ENCODE measurements at places on chromosomes 6 and 20.

DNA sequence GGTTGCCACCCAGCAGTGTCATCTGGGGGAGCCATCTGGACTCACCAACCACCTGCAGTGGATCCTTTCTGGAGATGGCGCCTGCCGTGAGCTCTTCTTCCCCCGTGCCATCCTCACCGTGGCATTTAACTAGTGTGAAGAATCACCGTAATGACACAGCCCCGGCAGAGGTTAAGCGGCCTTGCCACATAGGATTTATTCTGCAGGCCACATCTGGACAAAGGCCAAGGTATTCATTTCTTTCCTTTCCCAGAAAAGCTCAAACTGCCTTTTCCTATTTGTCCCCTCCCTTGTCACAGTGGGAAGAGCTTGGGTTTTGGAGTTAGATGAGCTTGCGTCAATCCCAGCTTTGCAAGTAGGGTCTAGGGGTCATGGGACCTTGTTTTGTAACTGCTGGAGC is 88.4 kb downstream of the PXDC1 start:
- DNase-seq = no peak

GRCh38 chr20:63321148-63321831 is 28.3 kb downstream of the COL20A1 start:
- no peak for DNase-seq

- DNase-seq = no peak
Observed at GRCh38 chr6:157232161-157232895, 91.0 kb downstream of the TMEM242 start.

DNA sequence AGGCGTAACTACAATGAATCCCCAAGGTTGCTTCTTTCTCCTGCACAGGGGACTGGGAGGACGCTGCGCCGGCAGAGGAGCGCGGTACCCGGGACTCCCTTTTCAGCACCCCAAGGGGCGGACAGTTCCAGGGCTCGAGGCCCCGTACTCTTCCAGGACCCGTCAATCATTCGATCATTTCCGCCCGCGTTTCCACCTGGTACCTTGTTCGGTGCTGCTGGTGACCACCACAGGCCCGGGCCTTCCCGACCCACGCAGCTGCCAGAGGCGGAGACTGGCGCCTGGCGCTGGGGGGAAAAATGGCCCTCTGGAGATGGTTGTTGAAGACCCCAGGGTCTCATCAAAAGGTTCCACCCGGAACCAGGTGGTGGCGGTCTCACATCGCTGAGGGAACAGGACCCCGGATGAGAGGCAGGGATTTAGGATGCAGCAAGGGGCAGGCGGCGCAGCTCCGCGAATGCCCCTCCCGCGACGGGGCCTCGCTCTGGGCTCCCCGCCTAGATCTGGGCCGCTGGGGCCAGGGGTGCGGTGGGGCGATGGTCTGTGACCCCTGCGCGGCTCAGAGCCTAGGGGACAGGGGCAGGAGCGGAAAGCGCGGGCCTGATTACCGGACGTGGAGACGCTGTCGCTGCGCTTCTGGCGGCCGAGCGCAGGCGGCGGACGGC is 744 bp downstream of the VSX1 start:
- DNase-seq = peak; percentile 36

- DNase-seq = no peak
Observed at GRCh38 chr6:148441454-148441911, 98.8 kb downstream of the SASH1 start.

DNA sequence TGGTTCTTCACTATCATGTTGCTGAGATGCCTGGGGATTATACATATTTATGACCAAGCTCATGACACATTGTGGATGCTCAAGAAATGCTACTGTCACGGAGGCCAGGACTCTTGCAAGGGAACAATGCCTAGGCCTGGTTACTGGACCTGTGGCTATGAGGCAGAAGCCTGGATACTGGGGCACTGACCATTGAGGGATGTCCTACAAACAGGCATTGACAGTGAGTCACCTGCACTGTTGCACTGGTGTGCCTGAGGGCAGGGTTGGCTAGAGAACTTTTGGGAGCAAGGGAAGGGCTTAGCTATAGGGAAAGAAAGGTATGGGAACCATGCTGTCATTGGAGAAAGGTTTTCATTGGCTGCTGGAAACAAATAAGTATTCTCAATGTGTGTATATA is 313.1 kb upstream of the SUPT3H start:
- no peak for DNase-seq

DNA sequence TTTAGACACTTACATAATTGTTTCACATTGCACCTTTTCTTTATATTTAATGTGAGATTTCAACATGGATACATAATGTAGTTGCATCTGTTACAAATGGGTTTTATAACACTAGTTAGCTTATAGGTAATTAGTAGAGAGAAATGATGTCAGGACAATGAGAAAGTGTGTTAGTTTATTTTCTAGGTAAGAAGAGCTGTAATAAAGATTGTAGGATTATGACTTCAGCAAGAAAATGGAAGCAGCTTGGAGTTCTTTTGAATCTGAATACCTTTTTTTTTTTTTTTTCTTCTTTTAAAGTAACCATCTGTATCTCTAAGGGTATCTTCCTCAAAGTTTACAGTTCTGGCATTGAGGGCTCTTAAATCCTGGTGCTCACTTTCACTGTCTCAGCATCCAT is 35.3 kb downstream of the CD2AP start:
- DNase-seq = no peak

DNA sequence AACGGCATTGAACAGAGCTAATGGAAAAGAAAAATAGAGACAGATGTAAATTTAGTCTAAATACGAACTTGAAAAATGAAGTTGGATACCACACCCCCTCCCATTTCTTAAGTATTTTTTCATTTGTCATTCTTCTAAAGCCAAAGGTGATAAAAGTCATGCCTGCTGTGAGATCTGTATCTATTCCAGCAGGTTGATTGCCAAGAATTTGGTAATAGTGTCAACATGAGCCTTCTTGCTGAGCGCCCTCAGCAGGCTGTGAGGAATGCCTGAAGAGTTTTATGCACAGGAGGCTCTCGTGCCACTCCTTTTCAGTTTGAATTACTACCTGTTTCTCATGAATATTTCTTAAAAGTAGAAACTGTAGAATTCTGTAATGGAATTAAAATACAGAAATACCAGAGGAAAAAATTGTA is 165.4 kb downstream of the QKI start:
- DNase-seq = no peak

Data from WERI-Rb-1 (cell line).